NCI-H1694 (cell line): ENCODE measurements at places on chromosomes 4 and X.
A peak's percentile ranks its signal among the peaks of the same experiment; 100 is the strongest.

GRCh38 chr4:88672987-88673386 lies 24.6 kb downstream of the NAP1L5 start:
- no peak for DNase-seq

- peak; percentile 60 for DNase-seq
These were observed 4.8 kb downstream of the SLC49A3 start for GRCh38 chr4:683982-684622.

DNA sequence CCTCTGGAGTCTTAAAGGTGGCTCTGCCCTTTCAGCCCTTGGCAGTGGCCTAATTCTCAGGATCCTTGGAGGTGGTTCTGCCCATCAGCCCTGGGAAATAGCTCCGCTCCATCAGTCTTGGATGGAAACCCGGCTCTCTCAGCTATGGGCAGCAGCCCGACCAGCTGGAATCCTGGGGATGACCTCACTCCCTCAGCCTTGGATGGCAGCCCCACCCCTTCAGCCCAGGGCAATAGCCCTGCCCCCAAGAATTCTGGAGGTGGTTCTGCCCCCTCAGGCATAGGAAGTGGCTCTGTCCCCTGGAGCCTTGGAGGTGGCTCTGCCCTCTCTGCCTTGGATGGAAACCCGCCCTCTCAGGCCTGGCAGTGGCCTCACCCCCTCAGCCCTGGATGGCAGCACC lies 127.7 kb downstream of the RBMX2 start:
- no peak for DNase-seq

DNA sequence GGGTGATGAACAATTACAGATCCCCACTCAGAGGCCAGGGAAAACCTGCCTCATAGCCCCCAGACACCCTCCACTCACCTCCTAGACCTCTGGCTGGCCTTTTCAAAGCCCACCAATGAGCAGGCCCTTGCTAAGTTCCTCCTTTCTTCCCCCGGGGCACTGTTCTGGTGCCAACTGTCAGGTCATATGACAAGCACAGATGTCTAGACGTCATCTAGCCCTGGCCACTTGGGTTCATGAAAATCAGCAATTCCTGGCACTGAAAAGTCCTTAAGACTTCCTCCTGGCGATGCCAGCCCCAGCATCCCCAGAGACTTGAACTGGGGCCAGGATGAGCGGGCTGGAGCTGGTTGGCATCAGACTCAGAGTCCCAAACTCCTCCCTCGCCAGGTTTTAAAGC lies 115.6 kb upstream of the NALF2 start:
- no peak for DNase-seq

GRCh38 chr4:74085669-74086068 lies 13.3 kb downstream of the CXCL2 start:
- DNase-seq, result no peak

- no peak for DNase-seq
These were observed 62.1 kb upstream of the SCOC start for GRCh38 chr4:140311257-140311835.

- DNase-seq, result peak; percentile 26
These were observed 16.2 kb downstream of the AWAT2 start for GRCh38 chrX:70033348-70034051.

GRCh38 chr4:38078590-38079421 lies 118.6 kb downstream of the PTTG2 start:
- no peak for DNase-seq

- DNase-seq, result no peak
These were observed 43.1 kb downstream of the ZGRF1 start for GRCh38 chr4:112593438-112594133.

GRCh38 chr4:122341886-122342285 lies 36.9 kb upstream of the ADAD1 start:
- no peak for DNase-seq

DNA sequence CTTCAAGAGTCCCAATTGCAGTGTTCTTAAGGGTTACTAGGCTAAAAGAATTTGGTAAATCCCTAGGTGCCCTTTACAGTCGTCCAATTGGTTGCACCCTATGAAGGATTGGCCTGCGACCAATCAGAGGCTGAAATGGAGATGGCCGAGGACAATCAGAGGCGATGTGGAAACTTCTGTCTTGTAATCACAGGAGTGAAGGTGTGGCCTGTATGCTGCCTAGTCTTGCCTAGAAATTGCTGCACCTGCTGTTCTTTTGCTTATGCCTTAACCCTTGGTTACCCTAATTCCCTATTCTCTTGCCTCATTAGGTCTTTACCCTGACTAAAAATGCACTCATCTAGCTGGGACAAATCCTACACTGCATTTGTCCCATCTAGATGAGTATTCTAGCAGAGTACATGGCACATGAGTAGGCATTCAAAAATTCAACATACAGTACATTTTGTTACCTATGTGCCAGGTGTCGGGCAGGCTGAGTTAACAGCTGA lies 1.0 kb upstream of the DCK start:
- DNase-seq, result no peak

DNA sequence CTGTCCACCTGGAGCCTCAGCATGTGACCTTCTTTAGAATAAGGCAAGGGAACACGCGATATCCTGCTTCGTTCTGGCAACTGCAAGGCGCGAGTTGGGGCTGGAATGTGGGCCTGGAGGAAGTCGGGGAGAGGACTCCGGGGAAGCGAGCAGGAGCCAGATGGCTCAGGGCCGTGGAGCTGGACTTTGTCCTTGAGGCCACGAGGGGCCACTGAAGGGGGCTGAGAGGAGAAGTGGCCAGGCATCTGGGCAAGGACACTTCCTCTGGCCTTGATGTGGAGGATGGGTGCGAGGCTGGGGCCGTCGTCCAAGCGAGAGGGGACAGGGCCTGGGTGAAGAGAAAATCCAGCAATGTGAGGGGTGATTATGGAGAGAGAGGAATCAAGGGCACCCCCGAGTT lies 12.2 kb upstream of the DUSP9 start:
- no peak for DNase-seq

- DNase-seq, result no peak
These were observed 228.1 kb downstream of the ARHGAP24 start for GRCh38 chr4:85703096-85703495.

DNA sequence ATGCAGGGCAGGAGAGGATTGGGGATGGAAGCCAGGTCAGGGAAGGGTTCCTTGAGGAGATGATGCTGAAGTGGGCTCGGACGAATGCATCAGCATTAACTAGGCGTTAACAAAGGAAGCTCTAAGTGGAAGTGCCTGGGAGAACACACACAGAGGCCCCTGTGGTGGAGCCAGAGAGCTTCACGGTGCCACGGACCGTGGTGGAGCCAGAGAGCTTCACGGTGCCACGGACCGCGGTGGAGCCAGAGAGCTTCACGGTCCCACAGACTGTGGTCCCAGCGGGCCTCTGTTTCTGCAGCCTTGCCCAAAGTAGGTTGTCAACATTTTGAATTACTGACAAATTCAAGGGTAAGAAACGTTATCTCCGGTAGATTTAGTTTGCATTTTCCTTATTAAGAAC lies 48.3 kb downstream of the TRIML2 start:
- DNase-seq, result no peak
